ENCODE measurements at places on chromosomes 2 and 18.

GRCh38 chr2:11658208-11659114, 11.5 kb downstream of the NTSR2 start:
- no peak for DNase-seq

- DNase-seq = no peak
Observed at GRCh38 chr2:237280229-237280628, 133.7 kb downstream of the COL6A3 start.

DNA sequence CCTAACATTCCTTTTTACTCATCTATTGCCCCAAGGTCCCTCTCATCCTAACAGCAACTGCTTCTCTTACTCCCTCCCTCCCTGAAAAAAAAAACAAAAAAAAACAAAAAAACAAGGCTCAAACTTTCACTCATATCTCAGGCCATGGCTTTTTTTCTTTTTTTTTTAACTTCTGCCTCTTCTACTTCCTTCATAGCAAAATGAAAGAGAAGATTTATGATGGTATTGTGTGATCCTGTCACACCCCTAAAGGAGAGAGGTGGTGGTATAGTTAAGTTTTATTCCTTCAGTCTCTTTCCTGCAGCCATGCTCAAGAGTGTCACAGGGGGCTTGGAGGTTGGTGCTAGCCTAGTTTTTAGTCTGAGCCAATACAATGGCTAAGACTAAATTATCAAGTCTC, 21.5 kb upstream of the EPC2 start:
- no peak for DNase-seq

DNA sequence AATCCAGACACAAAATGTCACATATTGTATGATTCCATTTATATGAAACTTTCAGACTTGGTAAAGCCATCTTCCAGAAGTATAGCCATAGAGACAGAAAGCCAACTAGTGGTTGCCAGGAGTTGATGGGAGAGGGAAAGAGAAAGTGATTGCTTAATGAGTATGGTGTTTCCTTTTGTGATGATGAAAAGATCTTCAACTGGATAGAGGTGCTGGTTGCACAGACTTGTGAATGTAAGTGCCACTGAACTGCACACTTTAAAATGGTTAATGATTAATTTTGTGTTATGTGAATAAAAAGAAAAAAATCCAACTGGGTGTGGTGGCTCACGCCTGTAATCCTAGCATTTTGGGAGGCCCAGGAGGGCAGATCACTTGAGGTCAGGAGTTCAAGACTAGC, 135.3 kb upstream of the SLC1A4 start:
- no peak for DNase-seq

- DNase-seq = no peak
Observed at GRCh38 chr18:68017385-68017784, 500.9 kb upstream of the DSEL start.

DNA sequence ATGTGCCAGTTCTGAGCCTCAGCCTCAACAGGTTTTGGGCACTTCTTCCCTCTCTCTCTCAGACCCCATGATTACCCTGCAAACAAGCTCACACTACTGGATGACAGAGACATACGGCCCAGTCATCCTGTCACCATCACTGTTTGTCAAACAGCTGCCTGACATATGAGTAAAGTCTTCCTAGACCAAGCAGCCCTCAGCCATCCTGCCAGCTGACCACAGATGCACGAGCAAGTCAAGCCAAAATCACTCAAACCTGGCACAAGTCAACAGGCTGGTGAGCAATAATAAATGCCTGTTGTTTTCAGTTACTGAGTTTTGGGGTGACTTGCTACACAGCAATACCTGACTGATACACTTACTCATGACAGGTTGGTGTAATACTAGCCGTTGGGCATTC, 75.5 kb upstream of the KLF7 start:
- DNase-seq = peak; percentile 33

DNA sequence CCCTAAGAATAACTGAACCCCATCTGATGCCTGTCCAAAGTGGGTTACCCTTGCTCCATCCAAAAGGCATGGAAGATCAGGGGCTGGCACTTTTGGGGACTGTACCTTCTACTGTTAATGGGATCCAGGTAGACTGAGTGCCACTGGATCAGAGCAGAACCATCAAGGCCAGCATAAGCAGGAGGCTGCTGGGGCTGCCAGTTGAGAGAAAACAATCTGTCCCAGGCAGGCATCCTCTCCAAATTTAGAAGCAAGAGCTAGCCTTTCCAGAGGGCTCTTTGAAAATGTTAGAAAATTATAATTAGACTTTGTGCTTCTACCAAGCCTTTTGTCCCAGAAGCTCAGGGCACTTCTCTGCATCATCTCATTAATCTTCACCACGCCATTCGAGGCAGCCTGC, 245.6 kb downstream of the CDH20 start:
- no peak for DNase-seq

DNA sequence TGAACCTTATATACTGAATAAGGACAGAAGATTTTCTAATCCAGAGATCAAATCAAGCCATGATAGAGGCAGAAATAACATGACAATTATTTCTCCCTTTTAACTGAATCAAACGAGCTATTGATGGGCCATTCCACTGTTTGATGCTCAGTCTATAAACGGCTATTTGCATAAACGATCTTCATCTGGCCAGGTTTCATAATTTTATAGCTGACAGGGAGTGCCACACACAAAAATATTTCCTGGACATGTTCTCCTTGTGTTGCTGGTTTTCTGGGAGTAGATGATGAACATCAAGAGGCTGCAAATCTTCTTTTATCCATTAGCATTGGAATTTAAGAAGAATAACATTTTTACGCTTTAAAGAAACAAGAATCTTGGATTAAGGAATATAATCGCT, 63.1 kb downstream of the ACVR1C start:
- no peak for DNase-seq

GRCh38 chr2:62774555-62775366, 69.2 kb downstream of the EHBP1 start:
- DNase-seq = no peak

DNA sequence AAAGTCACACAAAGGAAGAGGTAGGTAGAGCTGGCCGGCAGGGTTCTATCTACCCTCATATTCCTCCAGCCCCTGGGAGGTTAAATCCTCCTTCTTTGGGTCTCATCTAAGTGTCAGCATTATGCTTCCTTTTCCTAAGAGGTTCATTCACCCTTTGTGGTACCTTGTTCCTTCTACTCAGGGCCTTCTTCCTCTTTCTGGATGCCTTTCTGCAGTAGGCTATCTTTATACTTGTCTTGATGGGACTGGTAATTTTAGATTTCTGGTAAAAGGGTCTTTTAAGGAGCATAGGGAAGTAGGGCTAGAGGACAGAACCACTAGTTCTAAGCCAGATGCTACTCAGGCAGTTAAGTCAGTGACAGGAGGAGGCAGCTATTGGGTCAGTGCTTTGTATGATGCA, 13.7 kb upstream of the TNP1 start:
- DNase-seq = no peak

GRCh38 chr18:46411867-46412690, 244.9 kb downstream of the LOXHD1 start:
- no peak for DNase-seq

- no peak for DNase-seq
Observed at GRCh38 chr2:218655751-218656150, 3.7 kb downstream of the ZNF142 start.

DNA sequence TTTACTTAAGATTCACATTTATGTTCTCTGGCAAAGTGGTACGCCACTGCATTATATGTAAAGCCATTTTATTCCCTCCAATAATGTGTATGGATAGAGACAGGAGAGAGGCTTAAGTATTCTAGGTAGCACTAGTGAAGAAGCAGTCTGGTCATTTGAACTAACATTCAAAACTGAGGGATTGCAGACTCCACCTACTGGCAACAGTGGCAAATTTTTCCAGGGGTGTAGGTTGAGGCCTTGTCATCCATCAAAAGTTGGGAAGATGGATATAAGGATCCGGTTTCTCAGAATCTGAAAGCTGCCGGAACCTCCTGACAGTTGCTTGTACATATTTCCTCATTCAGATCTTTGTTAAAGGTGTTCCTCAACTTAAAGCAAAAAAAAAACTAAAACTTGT, 465.5 kb upstream of the FSHR start:
- DNase-seq = no peak

GRCh38 chr2:100136310-100136709, 6.1 kb downstream of the AFF3 start:
- DNase-seq = no peak

GRCh38 chr18:22639026-22639463, 221.3 kb upstream of the CTAGE1 start:
- no peak for DNase-seq

GRCh38 chr18:77207540-77207939, 42.1 kb upstream of the GALR1 start:
- DNase-seq = peak; percentile 25

DNA sequence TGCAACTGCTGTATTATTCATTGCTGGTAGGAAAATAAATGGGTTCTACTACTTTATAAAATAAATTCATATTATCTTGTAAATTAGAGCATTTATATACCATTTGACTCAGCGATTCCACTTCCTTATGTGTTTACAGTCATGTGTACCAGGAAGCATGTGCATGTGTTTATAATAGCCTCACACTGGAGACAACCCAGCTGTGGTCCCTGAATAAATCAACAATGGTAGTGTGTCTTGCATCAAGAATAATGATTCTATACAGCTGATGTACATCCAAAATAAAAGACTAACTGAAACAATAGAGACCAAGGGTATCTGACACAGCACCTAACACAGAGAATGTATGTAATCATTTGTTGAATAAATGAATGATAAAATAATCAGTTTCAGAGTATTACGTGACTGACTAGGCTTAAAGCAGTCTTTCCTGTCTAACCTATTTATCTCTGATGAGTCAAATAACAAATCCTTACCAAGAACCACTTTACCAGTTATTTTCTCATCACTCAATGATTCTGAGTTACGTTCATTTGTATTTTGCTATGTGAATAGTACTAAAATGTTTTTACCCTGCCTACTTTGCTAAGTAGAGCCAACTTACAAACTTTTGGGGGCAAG, 216.8 kb downstream of the UBE2E3 start:
- no peak for DNase-seq

GRCh38 chr2:205903549-205904129, 182.3 kb downstream of the INO80D start:
- no peak for DNase-seq

DNA sequence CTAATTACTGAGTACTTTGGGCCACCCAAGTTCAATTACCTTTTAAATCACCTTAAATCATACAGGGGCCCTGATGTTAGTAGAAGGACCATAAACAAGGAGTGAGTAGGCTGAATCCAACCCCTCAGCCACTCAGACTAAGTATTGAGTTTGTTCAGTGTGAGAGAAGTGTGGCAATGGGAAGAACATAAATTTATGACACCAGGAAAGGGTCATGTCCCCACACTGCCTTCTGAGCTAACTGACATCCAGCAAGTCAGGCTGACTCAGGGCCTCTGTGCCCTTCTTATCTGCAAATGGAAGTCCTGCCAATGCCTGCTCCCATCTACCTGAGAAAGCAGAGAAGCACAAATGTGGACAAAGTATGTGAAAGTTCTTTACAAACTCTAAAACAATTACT, 12.9 kb downstream of the PLEKHM3 start:
- DNase-seq = no peak

GRCh38 chr2:48328942-48329723, 200.8 kb upstream of the STON1 start:
- DNase-seq = no peak

DNA sequence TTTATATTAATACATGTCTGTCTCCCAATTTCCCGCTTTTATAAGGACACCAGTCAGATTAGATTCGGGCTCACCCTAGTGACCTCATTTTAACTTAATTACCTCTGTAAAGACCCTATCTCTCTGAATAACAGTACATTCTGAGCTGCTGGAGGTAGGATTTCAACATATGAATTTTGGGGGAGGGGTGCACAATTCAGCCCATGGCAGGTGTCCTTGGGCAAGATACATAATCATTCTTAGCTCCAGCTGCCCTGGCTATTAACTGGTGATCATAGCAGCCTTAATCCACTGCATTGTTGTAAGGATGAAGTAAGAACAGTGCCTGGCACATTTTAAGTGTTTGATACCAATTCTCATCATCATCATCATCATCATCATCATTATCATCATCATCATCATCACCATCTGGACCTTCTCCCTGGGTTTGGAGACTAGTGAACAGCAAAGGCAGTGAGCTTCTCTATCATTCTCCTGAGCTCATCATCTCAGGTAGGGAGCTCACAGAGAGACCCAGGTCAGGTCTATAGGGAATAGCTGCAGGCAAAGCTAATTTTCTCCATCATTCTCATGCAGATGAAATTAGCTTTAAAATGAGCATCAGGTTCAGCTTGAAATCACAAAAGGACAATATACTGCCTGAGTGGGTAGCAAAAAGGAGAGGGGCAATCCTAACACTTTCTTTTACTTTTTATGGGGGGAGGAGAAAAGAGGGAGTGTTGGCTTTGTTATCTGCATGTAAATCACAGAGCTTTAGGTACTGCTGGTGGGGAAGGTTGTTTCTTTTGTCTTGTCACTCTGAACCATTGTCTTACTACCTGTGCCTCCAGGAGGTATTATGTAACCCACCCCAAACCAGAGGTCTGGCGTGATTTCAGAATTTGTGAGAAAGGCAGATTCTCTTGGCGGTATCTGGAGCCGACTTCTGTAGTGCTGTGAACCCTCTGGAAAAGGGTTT, 125.5 kb upstream of the SPRED2 start:
- no peak for DNase-seq

DNA sequence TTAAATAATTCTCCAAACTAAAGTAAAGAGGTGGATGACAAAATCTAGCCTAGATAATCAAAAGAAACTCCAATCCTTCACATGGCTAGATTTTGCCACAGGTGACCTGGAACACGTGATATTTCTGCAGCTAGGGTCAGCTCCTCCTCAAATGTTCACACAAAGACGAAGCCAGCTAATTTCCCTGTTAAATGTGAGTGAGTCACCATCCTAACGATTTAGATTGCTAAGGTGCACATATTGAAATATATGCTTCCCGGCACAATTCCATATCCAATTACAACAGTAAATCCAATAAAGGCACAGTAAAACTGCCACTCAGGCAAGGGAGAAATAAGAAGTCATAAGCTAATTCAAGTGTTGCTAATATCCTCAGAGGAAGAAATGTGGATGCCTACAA, 28.7 kb downstream of the IKZF2 start:
- no peak for DNase-seq

GRCh38 chr2:82740527-82740926, 1718.6 kb downstream of the SUCLG1 start:
- DNase-seq = no peak

DNA sequence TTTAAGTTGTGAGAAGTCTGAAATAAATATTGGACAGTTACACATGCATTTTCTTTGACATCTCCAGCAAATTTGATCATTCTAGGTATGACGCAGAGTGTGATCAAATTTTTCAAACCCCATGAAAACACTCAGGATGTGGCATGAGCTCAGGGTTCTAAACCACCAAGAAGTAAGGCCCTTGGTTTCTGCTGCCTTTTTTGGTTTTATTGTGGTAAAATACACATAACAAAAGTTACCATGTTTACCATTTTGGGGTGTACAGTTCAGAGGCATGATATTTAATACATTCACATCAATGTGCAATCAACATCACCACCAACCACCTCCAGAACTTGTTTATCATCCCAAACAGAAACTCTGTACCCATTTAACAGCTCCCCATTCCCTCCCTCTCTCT, 64.3 kb upstream of the TTN start:
- no peak for DNase-seq

GRCh38 chr18:59892123-59892522, 7.7 kb upstream of the PMAIP1 start:
- DNase-seq = no peak

GRCh38 chr18:24991141-24992060, 360.6 kb downstream of the ZNF521 start:
- no peak for DNase-seq
